Adipocyte (in vitro differentiated cells): ENCODE measurements at places on chromosomes 11 and 22.
A peak's percentile ranks its signal among the peaks of the same experiment; 100 is the strongest.

DNA sequence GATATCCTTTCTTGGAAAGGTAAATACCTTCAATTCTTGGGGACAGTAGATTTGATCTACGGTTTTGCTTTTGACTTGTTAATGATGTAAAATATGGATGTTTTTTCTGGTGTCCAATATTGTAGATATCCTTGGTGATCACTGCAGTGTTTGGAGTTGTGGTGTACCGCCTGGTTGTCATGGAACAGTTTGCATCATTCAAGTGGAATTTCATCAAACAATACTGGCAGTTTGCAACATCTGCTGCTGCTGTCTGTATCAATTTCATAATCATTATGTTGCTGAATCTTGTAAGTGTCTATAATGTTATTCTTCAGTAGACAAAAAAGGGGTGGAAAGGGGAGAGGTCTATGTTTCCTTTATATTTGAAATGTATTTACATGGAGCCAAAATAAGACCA is 27.4 kb upstream of the MUC15 start:
- DNase-seq: peak; percentile 66

GRCh38 chr11:94933223-94934130 is 39.9 kb downstream of the CWC15 start:
- DNase-seq: peak; percentile 93

DNA sequence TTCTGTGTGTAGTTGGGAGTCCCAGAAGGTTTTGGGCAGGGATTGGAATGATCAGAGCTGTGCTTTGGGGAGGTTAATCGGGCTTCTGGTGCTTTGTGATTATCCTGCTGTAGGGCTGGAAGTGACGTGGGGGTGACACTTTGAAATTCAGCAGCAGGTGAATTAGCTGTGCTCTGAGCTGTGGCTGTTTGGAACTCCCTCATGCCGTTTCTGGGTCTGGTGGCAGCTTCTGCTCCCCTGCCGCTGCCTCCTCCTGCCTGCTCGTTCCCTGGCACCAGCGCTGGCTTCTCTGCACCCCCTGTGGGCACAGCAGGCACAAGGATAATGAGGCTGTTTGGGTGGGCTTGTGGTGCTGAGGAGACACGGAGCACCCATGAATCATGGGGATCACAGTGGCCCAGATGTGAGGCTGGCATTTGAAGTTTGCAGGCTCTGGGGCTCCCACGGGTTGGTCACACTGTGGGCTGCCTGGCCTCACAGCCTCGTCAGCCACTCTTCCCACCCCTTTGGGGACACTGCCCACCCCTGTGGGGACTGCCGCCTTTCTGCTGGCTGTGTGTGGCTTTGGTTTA is 49.7 kb downstream of the TBC1D22A start:
- DNase-seq: no peak

- DNase-seq: no peak
These were observed 189.5 kb downstream of the DDX10 start for GRCh38 chr11:108854346-108854745.

DNA sequence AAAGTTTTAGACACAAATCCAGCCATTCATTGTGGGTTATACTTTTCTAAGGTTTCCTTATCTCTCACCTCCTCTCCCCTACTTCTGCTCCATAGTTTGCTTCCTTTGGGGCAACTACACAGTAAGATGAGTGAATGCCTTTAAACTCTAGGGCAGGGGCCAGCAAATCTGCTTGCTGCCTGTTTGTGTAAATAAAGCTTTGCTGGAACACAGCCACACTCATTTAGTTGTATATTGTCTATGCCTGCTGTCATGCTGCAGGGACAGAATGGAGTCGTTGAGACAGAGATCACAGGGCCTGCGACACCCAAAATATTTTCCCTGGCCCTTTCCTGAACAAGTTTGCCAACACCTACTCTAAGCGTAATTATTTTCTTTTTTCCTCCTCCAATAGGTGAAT is 58.7 kb downstream of the TECTA start:
- no peak for DNase-seq

DNA sequence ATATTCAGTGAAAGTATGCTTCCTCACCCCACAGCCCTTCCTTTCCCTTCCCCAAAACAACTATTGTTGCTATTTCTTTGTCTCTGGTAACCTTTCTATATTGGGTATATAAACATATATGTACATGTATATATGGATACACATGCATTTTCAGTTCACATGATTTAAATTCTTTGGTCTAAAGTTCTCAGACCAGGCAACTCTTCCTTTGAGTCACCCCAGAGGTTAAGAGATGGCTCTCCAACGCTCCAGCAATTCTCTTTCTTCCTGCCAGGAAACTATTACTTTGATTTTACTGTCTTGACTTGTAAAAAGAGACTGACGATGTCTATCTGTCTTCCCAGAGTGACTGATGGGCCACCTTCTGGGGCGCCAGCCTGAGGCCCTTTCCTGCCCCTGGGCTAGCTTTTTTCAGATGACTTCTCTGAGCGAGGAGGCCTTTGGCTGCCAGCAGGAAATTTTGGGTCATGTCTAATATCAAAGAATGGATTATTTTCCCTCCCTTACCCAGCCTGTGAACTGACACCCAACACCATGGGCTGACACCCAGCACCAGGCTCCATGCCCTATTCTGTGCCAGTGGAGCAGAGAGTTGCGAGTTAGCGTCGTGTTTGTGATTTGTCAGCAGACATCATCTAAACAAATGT is 14.4 kb upstream of the ST3GAL4 start:
- no peak for DNase-seq

GRCh38 chr11:73292525-73292894 is 15.6 kb upstream of the ARHGEF17 start:
- DNase-seq: no peak

DNA sequence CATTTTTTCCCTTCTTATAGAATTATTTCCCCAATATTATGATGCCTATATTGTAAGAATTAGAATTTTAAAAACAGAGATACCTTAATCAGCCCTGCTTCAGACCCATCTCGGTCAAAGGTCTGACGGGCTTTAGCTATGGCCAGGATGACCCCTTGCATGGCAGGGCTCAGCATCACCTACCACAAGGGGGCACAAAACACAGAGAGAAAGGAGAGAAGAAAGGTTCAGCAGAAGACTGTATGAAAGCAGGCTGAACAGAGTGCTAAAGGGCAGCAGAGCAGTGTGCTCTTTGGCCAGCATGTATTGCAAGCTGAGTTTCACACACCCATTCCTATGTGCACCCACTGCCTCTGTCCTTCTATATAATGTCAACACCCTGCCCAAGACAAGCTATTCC is 26.8 kb downstream of the CLDN25 start:
- DNase-seq: peak; percentile 13

DNA sequence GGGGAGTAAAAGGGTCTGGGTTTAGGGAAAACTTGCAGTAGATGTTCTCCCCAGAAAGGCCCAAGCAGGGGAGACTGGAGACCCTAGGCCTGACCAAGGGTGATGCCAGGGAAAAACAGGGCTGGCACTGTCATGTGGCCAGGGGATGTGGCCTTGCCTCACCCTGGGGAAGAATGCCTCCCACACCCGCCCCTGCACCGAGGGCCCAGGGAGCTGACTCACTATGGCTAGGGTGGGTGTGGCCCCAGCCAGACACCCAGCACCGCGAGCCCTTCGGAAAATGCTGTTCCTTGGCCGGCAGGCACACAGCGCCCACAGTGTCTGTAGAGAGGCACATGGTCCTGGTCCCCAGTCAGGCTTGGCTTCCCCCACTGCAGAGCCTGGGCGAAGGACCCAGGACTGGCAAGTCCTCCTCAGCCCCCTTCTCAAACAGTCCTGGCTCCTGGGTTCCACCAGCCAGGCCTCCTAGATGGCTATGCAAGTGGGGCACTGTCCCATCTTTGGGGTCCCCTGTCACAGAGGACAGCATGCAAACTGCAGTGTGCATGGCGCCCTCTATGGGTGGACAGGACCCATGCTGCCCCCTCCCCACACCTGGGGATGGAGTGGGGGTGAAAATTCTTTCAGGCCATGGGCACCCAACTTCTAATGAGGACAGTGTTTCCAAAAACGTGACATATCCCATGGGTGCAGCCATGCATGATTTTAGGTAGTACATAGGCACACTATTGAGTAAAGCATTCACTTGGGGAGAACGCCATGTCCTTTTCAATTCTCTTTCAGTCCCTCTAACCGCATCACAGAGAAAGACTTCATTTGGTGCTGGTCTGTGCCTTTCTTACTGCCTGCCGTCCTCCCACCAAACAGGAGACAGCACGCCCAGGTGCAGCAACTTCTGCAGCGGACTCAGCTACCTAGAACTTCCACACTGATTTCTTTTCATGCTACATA is 15.2 kb downstream of the TMPRSS5 start:
- peak; percentile 47 for DNase-seq

DNA sequence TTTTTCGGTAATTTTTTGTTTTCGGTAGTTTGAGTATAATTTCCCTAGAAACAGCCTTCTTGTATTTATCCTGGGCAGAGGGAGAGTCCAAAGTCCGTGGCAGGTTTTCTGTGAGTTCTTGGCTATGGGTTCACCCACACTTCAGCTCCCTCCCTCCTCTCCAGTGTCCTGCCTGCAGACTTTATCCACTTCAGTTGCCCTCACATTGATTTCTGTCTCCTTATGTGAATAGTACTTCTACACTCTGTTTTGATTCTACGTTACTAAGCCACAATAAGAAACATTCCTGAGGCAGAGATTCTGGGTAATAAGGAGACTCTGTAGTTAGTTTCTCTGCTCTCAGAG is 868.6 kb downstream of the METTL15 start:
- DNase-seq: no peak

DNA sequence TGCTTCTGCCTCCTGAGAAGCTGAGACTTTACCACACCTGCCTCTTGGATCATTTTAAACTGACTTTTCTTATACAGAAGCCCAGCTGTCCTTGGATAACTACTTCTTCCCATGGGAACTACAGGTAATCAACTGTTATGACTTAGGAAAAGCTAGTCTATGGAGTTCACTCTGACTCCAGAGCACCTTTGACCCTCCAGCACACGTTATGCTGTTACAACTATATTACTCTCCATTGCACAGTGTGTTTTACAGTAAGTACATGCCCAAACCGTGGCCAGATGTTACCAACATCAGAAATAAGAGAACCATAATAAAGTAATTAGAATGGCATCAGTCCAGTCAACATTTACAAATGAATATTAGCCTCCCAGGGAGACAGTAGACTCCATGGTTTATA is 21.3 kb upstream of the TSG101 start:
- no peak for DNase-seq

DNA sequence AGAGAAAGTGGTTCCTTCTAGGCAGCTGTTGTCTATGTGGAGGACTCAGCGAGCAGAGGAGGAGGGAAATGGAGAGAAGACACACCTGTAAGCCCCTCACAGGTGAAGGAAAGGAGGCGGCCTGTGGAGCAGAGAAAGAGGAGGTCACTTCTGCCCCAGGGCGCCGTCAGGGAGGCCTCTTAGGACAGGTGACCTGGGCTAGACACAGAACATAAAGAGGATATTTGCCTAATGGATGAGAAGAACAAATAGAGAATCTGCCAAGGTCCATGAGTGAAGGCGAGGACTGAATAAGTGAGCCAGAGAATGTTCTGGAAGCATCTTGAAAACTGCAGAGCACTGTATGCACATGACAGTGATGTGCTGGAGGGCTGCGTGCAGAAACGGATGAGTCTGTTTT is 2.2 kb upstream of the SCUBE1 start:
- no peak for DNase-seq

DNA sequence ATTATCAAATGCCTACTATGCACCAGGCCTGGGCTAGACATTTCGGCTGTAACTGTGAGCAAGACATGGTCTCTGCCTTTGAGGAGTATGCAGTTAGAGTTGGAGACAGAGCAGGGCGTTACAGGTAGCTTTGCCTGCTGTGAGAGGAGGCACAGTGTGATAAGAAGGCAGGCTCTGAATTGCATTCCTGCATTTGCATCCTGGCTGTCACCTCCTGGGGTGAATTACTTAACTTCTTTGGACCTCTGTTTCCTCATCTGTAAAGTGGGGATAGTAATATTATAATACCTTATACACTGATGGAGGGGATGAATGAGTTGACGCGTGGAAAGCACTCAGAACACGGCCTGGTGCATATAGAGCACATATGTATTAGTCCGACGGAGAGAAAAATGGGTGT is 118.1 kb upstream of the ARHGAP20 start:
- DNase-seq: no peak

GRCh38 chr22:29780748-29781676 is 13.8 kb downstream of the UQCR10 start:
- peak; percentile 71 for DNase-seq

DNA sequence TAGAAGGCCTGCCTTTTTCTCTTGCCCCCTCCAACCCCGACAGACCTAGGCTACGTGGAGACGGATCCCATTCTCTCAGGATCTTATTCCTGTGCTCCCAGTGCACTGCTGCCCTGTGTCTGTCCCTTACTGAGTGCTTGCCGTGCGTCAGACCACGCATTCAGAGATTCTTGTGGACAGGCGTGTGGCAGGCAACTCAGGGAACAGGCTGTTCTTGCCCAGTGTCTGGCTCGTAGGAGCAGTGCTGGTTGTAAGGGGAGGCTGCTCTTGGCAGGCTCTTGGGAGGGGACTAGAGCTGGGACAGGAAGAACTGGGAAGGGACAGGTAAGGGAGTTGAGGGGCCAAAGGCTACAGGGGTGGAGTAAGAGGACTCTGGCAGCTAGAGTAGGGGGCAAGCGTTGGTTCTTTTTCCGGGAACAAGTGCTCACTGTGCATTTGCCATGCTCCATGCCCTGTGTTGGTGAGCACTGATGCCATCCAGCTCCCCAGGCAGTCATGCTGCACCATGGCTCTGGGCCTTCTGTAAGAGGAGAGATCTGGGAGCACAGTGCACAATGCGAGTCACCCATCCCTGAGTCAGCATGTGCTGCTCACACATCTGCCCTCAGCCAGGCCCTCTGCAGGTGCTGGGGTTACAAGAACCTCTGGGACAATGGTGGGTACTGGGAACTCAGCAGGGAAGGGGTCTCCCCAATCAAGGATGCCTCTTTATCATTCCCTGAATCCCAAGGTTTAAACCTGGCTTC is 119.1 kb downstream of the TBC1D22A start:
- no peak for DNase-seq

DNA sequence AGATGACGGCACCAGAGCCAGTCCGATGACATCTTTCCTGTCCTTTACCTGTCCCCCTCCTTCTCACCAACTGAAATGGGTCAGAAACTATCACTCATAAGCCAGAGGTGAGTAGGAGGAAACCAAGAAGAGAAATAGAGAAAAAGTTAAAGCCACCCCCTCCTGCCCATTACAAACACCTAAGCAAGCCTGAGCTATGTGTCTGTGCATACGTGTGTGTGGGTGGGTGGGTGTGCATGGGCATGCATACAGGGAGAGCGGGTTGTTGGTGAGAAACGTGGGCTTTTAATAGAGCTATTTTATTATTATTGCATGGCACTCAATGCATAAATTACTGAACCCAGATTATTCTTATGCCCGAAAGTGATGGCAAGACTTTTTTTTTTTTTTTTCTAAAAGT is 2.6 kb downstream of the PATE4 start:
- no peak for DNase-seq
